ENCODE measurements at places on chromosomes 4 and X. TPM values are rescaled to one million over a fixed set of nuclear protein-coding genes. Genes with fewer than 3 reads are reported as not detected.

DNA sequence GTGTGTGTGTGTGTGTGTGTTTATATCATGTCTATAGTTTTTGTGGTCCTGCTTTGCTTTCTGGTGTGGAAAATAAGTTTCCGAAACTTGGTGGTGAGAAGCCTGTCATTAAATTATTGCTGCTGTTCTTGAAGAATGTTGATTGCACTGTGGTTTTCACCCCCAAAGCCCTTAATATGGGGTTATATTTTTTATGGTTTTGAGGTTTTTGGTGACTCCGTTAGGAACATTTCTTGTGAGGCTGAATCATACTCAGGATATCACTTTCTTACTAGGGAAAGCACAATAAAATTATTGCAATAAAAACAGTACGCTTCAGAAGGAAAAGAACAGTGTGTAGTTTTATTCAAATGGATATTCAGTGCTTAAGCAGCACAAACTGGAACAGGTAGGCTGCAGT lies 539.1 kb upstream of the MAGEB18 start:
- no peak for DNase-seq

DNA sequence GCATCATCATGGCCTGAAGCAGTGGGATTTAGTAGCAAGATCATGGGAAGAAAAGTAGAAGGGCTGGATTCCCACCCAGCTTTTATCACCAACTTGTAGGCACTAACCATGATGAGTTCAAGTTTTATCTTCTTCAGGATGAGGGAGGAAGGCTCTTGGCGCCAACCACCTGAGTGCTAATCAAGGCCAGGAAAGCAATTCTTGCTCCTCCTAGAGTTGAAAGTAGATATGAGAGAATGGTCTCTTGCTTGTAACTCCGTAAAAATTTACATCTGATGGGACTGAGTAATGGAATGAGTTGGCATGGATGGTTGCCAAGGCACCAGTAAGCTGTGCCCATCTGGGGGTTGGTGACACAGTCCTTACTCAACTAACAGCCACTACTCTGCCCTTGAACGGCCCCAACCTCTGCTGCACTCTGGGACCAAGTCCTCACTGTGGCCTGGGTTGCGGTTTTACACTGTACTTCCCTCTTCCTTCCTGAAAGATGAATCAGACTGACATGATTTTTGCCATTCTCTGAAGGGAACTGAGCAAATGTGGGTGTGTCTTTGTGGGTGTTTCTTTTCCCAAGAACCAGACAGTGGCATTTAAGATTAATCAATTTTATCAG lies 39.4 kb upstream of the NDP start:
- DNase-seq, result no peak

GRCh38 chrX:120213438-120214265 lies 37.0 kb upstream of the ZBTB33 start:
- peak; percentile 24 for DNase-seq

GRCh38 chr4:40186665-40187014 lies 10.2 kb upstream of the RHOH start:
- no peak for DNase-seq

DNA sequence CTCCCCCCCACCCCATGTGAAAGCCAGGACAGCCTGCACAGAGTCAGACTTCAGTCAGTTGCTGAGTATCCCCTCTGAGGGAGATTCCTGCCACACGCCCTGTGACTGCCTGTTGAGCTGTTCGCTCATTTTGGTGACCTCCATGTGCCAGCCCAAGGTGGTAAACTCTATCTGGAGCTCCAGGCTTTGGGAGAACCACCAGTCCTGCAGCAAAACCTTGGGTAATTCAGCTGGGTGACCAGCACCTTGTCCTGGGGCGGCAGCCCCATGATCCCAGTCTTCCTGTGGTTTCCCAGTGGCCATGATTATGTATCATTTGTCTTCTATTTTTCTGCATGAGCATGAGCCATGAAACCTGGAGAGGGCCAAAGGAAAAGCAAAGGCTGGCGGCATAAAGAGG lies 73.4 kb downstream of the NBDY start:
- DNase-seq, result no peak

Gene DOK7
- 0.31 TPM for polyA plus RNA-seq

Gene GPC4
- 49.2 TPM for polyA plus RNA-seq

Gene IL13RA2
- 0.28 TPM for polyA plus RNA-seq

All from right lung (tissue), 10 donors.